ENCODE measurements at places on chromosomes 6 and 20. TPM values are rescaled to one million over a fixed set of nuclear protein-coding genes. Genes with fewer than 3 reads are reported as not detected.

DNA sequence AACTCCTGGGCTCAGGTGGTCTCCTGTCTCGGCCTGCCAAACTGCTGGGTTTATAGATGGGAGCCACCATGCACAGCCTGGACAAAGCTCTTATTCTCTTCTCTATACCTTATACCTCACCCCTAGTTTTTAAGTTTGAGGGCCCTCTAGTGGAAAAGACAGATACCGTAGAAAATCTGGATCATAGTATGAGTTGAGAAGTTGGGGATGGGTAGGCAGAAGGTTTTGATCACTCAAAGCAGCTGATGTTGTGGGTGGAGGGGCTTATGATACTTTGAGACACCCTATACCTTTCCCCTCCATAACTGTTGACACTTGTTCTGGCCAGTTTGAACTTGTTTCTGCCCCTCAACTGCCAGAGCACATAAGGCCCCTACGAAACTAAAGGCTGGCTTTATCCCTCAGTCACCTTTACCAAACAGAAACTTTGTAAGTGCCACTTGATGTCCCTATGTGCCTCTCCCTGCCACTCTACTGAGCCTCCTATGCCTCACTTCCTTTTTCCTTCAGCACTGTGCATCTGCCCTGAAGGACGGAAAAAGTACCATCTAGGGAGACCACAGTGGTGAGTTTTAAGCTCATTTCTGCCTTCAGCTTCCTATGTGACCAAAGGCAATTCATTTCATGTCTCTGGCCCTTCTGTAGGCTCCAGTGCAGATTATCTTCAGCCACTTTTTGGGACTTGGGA is 28.6 kb downstream of the RALY start:
- no peak for DNase-seq

GRCh38 chr6:119728220-119728750 is 378.7 kb upstream of the MAN1A1 start:
- no peak for DNase-seq

BHLHE23 gene
- not detected for total RNA-seq

NKAIN4 gene
- not detected for total RNA-seq

DNA sequence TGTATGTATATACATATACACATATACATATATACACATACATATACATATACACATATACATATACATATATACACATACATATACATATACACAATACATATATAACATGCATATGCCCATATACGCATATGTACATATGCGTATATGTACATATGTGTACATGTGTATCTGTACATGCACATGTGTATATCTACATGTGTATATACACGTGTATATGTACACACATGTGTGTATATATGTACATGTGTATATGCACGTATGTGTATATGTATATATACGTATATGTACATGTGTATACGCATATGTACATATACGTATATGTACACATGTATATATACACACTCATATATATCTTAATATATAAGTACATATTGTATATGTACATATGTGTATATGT is 60.3 kb downstream of the RGS17 start:
- DNase-seq = no peak

GRCh38 chr6:24961852-24962251 is 26.1 kb upstream of the RIPOR2 start:
- no peak for DNase-seq

GRCh38 chr6:38505826-38506225 is 133.9 kb downstream of the BTBD9 start:
- no peak for DNase-seq

DNA sequence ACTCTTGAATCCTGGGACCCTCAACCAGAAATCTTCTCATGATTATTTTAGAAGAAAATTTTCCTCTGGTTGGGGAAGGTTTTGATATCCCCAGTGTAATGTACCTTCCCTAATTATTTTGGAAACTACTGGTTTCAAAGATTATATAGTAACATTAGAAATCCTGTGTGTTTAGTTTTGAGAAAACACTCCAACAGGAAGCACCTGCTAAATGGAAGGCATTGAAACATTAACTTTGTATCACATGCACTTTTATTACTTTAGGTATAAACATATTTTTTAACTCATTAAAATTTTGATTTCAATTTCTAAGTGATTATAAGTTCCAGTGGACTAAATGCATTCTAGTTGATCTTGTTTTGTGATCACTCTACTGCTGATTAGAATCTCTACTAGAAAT is 109.3 kb downstream of the SESN1 start:
- no peak for DNase-seq

DNA sequence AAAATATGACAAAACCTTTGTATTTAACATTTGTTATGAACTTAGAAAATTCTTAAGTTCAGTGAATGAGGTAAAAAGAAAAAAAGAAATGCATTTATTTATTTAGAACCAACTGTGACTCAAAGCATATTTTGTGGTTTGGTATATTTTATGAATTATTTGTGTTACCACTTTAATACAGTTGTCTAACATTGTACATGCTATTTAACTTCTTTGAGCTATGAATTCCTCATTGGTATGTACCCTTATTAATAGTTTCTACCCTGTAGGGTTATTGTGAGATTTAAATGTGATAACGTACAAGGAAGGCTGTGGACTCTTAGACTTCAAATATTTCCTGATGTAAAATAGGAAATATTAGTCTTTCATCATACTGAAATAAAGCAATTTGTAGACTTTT is 162.6 kb downstream of the MMUT start:
- no peak for DNase-seq

DNA sequence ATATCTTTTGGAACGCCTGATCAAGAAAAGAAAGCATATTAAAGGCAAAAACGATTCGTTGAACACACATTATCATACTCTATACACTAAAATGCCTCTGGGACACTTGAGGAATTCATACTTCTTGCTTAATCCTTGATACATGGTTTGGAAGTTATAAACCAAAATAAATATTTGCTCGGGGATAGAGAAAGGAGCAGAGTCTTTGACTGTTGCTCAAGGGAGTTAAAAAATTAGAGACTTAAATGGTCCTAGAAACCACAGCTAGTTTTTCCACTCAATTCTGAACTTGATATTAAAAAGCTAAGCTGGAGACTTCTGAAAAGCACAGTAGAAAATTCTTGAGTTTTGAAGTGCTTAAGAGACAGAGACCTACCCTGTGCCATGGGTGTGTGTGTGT is 98.9 kb downstream of the BCKDHB start:
- DNase-seq = no peak

GRCh38 chr20:64164123-64164836 is at the start of gene MYT1:
MYT1 (plus strand) TSS chr20:64164452; CDS start chr20:64198862, 34,410 bp downstream.
- DNase-seq = no peak

Data from omental fat pad (tissue), 4 donors.